ENCODE measurements at places on chromosomes 3 and 15.

GRCh38 chr3:56870436-56870835, 68.7 kb upstream of the ARHGEF3 start:
- no peak for DNase-seq

GRCh38 chr3:184784731-184785500, 27.1 kb upstream of the VPS8 start:
- DNase-seq = no peak

- no peak for DNase-seq
Measured at GRCh38 chr15:54576298-54576935, 598.2 kb downstream of the UNC13C start.

DNA sequence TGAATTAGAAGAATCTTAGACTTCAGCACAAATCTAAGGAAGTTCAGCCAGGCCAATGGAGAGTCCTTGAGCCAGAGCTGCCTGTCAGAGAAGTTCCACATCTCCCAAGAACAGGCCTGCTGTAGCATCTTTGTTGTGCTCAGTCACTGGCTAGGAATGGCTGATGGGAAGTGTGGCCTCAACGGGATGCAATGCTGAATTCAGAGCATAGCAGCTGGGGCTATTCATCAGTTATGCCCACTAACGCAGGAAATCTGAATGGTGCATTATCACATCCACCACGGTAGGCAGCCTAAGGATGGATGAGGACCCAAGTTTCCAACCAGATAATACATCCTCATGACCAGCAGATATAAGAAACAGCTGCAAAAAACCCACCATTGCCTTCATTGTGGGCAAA, 3.2 kb upstream of the EIF1B start:
- no peak for DNase-seq

DNA sequence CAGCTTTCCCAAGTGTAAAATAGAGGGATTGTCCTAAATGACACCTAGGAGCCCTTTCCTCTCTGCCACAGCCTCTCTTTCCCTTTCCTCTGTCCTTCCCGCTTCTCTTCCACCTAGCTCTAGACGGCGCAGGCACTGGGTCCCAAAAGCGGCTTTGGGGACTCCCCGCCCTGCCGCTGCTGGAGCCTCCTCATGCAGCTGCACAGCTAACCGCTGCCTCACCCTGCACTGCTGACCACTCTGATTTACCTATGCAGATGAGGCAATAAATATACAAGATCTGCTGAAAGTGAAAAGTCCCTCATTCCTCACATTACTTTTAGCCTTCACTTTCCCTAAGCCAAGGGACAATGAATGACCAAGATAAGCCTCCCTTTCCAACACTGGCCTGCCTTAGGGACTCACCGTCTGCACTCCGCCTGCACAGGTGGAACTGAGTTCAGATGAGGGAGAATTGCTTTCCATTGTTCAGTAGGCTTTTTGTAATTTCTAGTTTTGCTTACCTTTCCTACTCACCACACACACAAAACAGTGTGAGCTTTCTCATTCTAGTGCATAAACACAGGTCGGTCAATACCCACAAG, 197.5 kb upstream of the BCL6 start:
- no peak for DNase-seq

DNA sequence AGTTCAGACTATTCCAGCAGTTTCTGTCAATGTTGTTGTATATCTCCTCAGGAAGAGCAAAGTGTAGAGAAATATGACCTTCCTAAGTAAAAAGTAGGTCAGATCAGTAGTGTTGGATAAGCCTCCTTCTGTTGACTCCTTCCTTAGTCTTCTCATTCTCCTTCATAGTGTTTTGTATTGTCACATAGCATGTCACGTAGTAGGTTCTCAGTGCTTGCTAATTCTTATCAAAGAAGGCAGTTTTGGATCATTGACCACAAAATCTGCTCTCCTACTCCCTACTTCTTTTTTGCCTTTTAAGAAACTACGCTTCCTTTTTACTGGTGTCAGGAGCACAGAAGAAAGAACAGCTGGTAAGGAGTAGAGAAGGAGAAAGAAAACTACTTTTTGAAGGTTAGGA, 1.0 kb upstream of the MGA start:
- DNase-seq = no peak

DNA sequence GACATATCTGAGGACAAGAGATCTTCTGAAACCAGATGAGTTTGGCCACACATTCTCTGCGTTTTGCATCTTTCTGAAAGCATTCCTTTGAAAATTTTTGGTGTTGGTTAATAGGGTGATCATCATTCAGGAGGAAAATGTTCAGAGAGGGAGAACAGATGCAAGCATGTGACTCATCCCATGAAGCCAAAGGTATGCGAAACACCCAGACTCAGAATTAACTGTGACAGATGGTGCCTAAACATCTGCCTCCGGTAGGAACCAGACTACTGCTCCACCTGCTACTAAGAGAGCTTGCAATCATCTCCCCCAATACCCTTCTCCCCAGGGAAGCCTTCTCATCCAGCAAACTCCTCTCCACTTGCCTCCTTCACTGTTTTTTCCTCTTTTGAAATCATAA, 46.2 kb downstream of the TRIM69 start:
- no peak for DNase-seq

DNA sequence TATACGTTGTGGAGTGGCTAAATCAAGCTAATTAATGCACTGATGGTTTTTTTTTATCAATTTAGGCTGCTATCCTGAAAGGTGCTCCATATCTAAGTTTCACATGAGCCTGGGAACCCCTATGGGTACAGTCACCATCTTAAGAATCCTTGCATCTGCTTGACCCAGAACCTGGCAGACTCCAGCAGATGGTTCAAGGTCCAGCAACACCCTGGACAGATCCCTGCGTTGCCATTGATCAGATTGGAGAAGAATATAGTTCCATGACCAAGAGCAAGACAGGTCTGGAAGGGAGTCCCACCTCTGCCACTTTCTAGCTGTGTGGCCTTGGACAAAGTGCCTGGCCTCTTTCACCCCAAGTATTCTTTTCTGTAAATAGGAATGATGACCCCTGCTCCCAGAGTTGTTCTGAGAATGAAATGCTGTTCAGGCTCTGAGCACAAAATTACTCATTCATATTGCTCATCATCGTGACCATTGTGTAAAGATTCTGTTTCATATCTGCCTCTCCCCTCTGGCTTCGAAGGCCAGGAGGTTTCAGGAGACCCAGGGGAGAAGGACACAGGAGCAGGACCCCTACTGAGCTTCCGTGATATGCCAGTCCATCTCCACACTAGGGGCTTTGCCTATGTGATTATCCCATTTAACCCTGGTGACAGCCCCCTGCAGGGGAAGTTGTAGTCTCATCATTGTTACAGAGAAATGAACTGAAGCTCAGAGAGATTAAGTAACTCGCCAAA, 30.0 kb upstream of the TSEN2 start:
- no peak for DNase-seq

DNA sequence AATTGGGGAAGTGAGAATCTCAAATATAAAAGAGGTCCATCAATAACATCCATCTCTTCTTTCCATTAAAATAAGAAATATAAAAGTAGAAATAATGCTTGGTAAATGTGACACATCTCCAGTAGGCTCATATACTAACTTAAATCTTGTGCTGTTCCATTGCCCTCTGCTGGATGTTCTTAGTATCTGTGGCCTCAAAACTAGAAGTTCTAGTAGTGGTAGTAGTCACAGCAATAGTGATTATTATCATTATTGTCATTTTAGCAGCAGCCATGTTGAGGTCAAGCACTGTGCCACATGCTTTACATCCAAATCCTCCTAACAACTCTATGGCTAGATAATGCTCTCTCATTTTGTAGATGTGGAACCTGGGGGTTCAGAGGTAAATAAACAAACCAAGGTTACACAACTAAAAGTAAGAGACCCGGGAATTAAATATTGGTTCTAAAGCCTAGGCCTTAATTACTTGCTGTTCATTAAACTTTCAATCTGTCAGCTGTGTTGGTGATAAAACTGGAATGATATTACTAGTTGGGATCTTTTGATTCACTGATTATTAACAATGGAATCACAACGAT, 20.2 kb upstream of the BTLA start:
- DNase-seq = no peak

GRCh38 chr3:88984256-88984655, 123.2 kb upstream of the EPHA3 start:
- no peak for DNase-seq

DNA sequence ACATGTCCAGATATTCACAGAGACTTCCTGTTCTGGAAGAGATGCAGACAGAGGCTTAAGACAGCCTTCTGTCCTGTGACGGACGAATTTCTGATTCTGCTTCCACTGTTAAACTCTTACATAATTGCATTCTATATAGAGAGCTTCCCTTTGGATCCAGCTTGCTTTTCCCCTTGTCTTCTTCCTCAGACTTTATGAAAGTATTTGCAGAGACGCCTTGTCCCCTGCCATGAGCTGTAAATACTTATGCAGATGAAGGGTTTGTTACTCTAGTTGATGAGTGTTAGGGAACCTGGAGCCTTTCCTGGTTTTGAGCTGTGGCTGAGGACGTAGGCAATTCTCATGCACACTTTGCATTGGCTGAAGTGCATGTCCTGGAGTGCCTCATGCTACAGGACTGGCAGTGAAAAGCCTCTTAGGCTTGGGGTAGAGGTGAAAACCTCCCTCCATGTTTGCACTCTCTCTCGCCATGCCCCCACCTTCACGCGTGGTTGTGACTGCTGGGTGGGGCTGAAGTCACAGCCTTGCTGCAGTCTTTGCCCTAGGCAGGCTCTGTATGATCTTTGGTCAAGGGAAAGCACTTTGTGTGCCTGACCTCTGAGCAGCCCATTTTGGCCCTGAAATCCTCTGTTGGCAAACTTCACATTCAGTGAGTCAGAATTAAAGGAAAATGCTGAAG, 286.6 kb downstream of the PTPRG start:
- DNase-seq = no peak

DNA sequence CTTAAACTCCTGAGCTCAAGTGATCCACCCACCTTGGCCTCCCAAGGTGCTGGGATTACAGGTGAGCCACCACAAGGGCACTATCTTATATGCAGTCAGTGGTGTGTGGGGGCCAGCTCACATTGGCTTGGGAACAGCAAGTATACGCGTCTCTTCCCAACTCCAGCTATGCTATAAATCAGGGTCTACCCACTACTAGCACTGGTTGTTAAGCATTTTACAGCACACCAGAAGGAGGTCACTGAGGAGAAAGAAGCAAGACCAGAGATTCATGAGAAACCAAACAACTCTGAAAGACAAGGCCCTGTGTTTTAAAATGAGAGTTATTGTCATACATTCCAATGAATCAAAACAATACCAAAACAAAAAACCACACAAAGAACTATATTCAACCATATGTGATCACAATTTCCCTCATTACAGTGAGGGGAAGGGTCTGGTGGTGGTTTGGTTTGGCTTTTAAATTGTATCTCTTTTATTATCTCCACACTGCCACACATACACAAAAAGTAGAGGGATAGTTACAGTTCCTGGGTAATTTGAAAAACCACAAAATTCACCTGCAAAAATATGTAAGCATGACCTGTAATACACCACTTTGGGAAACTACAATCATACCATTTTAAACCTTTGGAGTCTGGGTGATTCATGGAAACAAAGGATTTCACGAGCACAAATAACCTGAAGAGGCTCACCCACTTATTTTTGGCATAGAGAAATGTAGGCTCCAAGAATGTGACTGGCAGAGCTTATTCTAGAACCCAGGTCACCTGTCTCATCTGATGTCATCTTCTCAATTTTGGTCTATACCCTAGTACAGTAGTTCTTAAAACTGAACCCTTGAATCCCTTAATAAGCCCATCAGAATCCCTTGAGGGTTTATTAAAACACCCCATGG, 5.2 kb downstream of the MAGI1 start:
- no peak for DNase-seq

GRCh38 chr3:133138017-133138416, 99.8 kb downstream of the TMEM108 start:
- no peak for DNase-seq

DNA sequence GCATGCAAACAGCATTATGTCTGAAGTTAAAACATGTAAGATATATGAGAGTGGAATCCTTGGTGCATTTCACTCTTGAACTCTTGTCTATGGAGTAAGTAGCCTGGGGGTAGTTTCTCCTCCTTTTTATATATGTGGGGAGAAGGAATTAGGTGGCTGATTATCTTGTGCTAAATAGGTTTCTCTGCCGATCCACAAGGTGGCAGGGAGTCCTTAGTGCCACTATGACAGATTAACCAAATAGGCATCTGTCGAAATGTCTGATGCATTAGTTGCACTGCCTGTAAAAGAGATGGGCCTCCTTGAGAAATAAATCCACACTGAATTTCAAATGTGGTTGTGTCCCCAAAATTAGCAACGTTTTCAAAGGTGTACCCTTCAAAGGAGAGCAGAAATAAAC, 170.1 kb downstream of the CNTN4 start:
- DNase-seq = no peak

- no peak for DNase-seq
Measured at GRCh38 chr3:180421221-180421620, 180.7 kb upstream of the TTC14 start.

DNA sequence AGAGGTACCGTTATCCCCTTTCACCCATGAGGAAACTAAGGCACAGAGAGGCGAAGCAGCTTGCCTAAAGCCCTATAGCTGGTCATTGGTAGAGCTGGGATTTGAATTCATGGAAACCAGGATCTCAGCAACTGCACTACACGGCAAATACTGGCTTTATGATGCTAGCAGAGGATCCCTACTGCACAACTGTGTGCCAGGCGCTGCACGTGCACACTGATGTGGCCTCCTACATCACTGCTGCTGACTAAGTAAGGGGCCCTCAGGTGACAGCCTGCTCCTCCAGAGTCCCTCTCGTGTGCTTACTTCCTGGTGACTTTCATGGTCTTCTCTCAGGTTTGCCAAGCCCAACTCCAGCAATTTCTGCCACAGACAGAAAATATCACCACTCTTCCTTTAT, 3.4 kb upstream of the POLG start:
- no peak for DNase-seq

GRCh38 chr3:149454746-149455145, 19.8 kb upstream of the TM4SF4 start:
- no peak for DNase-seq

GRCh38 chr15:85094685-85095084, 113.0 kb downstream of the PDE8A start:
- no peak for DNase-seq

DNA sequence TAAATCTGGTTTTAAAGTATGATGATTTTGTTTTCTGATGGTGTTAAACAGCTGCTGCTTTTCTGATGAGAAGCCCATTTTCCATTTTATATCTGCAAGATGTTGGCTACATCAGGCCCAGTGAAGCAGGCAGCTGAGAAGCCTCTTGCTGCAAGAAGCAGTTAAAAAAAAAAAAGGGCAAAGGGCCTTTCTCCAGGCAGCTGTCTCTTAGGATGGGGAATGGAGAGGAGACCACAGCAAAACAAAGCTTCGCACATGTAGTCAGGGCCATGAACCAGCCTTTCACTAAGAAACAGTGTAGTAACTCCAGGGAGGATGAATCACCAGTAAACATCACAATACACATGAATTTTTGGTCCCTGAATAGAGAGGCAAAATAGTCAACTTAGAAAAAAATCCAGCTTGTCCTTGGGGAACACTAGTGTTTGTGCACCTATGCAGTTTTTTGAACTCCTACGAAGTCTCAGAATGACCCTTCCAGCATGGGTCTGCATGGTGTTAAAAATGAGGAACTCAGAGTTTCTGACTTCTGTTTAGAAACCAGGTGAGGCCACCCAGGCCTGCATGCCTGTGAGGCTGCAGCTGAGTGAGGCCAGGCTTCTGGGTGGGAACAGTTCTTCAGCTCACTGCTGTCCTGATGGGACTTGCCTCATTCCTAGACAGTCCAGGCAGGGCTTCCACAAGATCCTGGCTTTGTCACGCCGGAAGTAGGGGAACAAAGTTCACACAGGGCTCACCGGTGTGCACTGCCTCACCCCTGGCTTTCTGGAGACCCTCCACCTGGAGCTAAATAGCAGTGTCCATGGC, 518.7 kb downstream of the MCTP2 start:
- no peak for DNase-seq
